NCI-H2081 (cell line): ENCODE measurements at places on chromosomes 1 and 21.

GRCh38 chr1:81582467-81582986 lies 218.2 kb upstream of the ADGRL2 start:
- no peak for DNase-seq

DNA sequence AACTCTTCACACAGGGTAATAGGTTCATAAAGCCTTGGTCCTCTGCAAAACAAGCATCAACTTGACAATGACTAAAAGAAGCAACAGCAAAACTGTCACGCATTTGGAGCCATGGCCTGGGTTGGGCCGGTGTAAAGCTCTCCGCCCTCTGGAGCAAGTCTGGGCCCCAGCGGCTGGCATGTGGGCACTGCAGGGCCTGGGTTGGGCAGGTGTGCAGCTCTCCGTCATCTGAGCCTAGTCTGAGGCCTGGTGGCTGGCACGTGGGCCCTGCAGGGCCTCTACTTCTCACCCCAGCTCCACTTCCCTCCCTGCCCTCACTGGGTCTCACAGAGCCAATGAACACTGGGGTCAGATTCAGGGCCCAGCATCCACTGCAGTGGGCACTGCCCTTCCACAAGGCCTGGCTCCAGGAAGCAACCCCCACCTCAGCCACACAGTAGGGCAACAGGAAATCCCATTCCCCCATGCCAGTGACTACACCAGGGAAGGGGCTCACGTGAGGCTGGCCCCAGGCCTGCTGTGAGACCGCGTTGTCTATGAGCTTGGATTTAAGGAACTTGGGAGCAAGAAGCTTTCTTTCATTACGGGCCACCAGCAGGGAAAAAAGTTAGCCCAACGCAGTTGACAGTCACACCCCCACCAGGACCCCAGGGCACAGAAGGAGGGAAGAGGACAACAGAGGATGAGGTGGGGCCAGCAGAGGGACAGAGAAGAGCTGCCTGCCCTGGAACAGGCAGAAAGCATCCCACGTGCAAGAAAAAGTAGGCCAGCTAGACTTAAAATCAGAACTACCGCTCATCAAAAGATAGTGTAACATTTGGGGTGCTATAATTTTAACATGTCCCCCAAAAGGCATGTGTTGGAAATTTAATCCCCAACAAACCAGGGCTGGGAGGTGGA lies 52.7 kb downstream of the NPHP4 start:
- DNase-seq: no peak

- no peak for DNase-seq
Observed at GRCh38 chr1:196774603-196775002, at the start of gene CFHR3. TSS of gene CFHR3 (plus strand) at chr1:196774840. CDS start at chr1:196774887, 47 bp downstream.

DNA sequence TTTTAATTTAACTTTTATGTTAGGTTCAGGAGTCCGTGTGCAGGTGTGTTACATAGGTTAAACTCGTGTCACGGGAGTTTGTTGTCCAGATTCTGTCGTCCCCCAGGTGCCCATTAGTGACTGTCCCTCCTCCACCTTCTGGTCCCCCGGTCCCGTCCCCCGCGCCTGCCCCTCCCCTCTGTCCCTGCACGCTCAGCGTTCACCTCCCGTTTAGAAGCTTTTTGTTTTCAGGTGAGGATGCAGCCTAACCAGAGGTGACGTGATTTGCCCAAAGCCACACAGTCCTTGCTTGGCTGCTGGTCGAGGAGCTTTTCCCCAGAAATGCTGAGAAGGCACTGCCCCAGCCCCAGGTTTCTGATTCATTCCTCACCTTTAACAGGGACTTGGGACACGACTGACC lies 844 bp downstream of the C1orf146 start:
- DNase-seq: no peak
